Melanocyte of skin (primary cell): ENCODE measurements at places on chromosomes 3 and 15. TPM values are rescaled to one million over a fixed set of nuclear protein-coding genes. Genes with fewer than 3 reads are reported as not detected.

The SERPINI2 gene
- total RNA-seq = not detected in 2 replicates

The ACKR2 gene
- not detected in 2 replicates for total RNA-seq

The ASB14 gene
- not detected in 2 replicates for total RNA-seq

The WDR93 gene
- under 0.01 and 0.15 TPM in 2 replicates for total RNA-seq

The LMLN gene
- 11.7 and 12.4 TPM in 2 replicates for total RNA-seq

The SMCO1 gene
- total RNA-seq = not detected in 2 replicates

The SMC4 gene
- total RNA-seq = 91.9 and 129 TPM in 2 replicates

The NOX5 gene
- total RNA-seq = 0.15 TPM in 1 of 2 replicates, not detected in the other

The CYP1A2 gene
- total RNA-seq = under 0.01 TPM in 1 of 2 replicates, not detected in the other

The KLF15 gene
- 6.0 and 8.8 TPM in 2 replicates for total RNA-seq

The C3orf62 gene
- 2.3 and 2.8 TPM in 2 replicates for total RNA-seq

The CHRM5 gene
- not detected in 2 replicates for total RNA-seq

The CPEB1 gene
- total RNA-seq = 13.7 and 19.6 TPM in 2 replicates

The CD200 gene
- total RNA-seq = 7.2 and 16.7 TPM in 2 replicates

The SLC9A9 gene
- total RNA-seq = 3.6 and 5.2 TPM in 2 replicates

The PCCB gene
- 58.9 and 76.8 TPM in 2 replicates for total RNA-seq

The CHRNA3 gene
- total RNA-seq = 0.15 and 0.67 TPM in 2 replicates

The SHC4 gene
- total RNA-seq = 61.3 and 98.9 TPM in 2 replicates

The TNFAIP8L3 gene
- total RNA-seq = not detected in 2 replicates

The SEMA7A gene
- total RNA-seq = 11.7 and 29.4 TPM in 2 replicates

The NMD3 gene
- total RNA-seq = 31.0 and 55.2 TPM in 2 replicates

The PLCH1 gene
- 2.1 and 2.5 TPM in 2 replicates for total RNA-seq

The COLQ gene
- total RNA-seq = 2.3 and 2.9 TPM in 2 replicates

The ISLR gene
- total RNA-seq = 0.36 TPM in 1 of 2 replicates, not detected in the other

The VGLL3 gene
- total RNA-seq = 0.31 and 0.33 TPM in 2 replicates

The ROBO1 gene
- 48.3 and 76.2 TPM in 2 replicates for total RNA-seq

The KIF23 gene
- total RNA-seq = 51.1 and 52.0 TPM in 2 replicates

The SLC12A1 gene
- total RNA-seq = under 0.01 and 0.15 TPM in 2 replicates

The CYP8B1 gene
- not detected in 2 replicates for total RNA-seq

The ZDHHC19 gene
- total RNA-seq = 0.33 TPM in 1 of 2 replicates, not detected in the other

The AQP9 gene
- total RNA-seq = not detected in 2 replicates

The ZNF80 gene
- total RNA-seq = not detected in 2 replicates

The ARPP19 gene
- 166 and 230 TPM in 2 replicates for total RNA-seq

The USP19 gene
- 42.5 and 44.4 TPM in 2 replicates for total RNA-seq

The HDC gene
- total RNA-seq = not detected in 2 replicates

The ADAMTS7 gene
- total RNA-seq = 3.1 and 3.3 TPM in 2 replicates
